ENCODE measurements at places on chromosomes 11 and 22.

- no peak for DNase-seq
These were observed 18.9 kb downstream of the BCR start for GRCh38 chr22:23199159-23199558.

DNA sequence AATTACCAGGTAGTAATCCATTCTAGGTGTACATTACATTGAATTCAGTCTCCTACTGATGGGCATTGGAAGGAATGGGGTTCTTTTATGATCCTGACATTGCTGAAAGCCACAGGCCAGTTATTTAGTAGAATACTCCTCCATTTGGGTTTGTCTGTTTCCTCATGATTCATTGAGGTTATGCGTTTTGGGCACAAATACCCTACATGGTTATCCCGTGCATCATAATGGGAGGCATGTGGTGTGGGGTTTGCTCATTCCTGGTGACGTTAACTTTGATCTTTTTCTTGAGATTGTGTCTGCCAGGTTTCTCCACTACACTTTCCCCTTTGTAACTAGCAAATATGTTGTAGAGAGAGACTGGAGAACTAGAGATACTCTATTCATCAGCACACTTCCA, 5.5 kb downstream of the FOLR3 start:
- peak; percentile 72 for DNase-seq

DNA sequence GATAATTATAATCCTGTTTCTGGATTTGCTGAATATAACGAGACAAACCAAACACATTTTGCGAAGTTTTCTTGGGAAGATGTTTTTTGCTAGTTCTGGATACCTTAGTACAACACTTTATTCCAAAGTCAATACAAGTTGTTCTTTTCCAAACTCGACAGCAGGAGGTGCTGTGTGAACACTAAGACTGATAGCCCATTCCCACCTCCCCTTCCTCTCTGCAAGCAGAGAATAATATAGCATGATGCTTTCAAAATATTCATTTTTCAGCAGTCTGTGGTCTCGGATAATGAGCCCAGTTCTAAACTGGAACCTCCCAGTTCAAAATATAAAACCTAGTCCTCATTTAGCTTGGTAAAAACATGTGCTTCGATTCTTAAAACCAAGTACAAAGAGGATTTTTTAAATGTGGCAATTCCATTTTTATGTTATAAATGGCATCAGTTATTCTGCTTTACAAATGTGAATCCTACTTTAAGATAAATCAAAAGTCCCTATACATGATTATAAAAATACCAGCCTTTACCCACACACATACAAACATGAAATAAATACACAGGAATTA, 129.1 kb downstream of the DCDC1 start:
- peak; percentile 10 for DNase-seq

DNA sequence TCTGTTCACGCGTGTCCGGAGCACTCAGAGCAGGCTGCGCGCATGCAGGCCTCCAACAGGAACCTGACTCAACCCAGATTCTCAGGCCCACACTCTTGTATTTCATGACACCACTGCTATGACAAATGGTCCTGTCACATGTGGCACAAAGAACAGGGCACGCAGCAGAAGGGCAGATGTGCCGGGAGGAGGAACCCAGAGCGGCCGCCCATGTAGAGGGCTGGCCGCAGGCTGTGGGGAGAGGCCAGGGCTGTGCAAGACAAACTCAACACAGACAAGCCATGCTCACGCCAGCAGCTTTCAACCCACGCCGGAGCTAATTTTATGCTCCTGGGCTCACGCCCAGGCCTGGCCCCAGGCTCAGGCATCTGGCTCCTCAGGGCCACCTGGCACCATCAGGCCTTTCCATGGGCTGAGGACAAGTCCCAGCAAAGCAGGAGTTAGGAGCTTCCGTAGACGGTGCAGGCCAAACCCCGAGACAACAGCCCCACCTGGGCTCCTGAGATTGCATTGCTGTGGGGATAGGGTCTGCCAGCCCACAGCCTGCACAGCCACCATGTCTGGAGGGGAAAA, 40.0 kb downstream of the DUSP8 start:
- DNase-seq, result no peak

GRCh38 chr11:82906236-82906635, 4.7 kb downstream of the DDIAS start:
- DNase-seq, result no peak

GRCh38 chr11:60455531-60456042, at the start of gene MS4A1:
Gene MS4A1 (plus strand): TSS chr11:60455847. CDS start chr11:60462375, 6,528 bp downstream.
- no peak for DNase-seq

DNA sequence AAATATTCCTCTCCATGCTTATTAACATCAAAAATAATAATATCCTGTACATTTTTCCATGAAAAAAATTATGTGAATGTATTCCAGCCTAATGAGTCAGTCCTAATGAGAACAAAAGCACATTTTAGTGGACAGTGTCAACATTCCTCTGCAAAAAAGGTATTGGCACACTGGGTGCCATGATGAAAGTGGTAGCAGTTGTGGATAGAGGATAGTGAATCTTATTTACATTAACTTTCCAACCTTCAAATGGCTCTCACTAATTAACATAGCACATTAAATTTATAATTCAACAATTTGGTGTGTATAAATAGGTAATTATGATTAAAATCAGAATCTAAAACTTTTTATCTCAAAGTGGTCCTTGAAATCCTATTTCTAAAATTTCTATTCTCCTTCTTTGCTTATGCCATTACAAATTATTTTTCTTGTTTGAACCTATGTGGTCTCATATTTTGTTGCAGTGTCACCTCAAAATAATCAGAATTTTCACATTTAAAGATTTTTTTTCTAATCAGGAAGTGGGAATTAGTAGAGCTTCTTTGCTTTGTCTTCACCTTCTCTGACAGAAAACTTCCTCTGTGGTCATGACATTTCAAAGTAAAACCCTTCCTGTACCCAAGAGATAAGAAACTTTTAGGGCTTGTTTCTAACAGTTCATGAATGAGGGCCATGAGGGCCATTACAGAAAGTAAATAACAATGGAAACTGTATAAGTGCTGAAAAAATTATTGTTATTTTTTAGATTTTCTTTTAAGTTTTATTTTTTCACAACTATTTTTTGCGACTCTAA, 18.7 kb downstream of the SOX6 start:
- no peak for DNase-seq

- DNase-seq, result no peak
These were observed 564.7 kb downstream of the KCNA4 start for GRCh38 chr11:29452146-29452545.

Data from activated CD4-positive, alpha-beta memory T cell treated with anti-CD3 and anti-CD28 coated beads for 36 hours (primary cell).